ENCODE measurements at places on chromosomes 6 and 20. TPM values are rescaled to one million over a fixed set of nuclear protein-coding genes. Genes with fewer than 3 reads are reported as not detected.

DNA sequence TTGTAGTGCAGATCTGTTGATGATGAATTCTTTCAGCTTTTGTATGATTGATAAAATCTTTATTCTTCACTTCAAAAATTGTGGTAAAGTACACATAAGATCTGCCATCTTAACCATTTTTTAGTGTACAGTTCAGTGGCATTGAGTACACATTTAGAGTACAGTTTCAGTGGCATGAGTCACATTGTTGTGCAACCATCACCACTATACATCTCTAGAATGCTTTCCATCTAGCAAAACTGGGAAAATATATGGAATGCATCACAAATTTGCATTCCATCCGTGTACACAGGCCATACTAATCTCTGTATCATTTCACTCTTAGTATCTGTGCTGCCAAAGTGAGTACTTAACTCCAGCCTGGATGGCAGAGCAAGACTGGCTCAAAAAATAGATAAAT is 28.7 kb downstream of the SIRPD start:
- H3K36me3 ChIP-seq = no peaks in the 10 kb centered on the region
- no peak for DNase-seq
- no peak overlapping the region for H3K27ac ChIP-seq
- no peaks in the 10 kb centered on the region for H3K4me1 ChIP-seq
- H3K4me3 ChIP-seq = no peak overlapping the region
- H3K27me3 ChIP-seq = no peaks in the 10 kb centered on the region

GRCh38 chr6:13360671-13361540 is 32.6 kb upstream of the TBC1D7 start:
- DNase-seq = no peak
- H3K4me1 ChIP-seq = no peaks in the 10 kb centered on the region
- no peak overlapping the region for H3K27ac ChIP-seq
- no peaks in the 10 kb centered on the region for H3K27me3 ChIP-seq
- H3K4me3 ChIP-seq = no peak overlapping the region

GRCh38 chr6:34718976-34719375 is 22.4 kb upstream of the ILRUN start:
- no peak overlapping the region for H3K4me3 ChIP-seq
- DNase-seq = no peak
- H3K36me3 ChIP-seq = no peaks in the 10 kb centered on the region
- no peak overlapping the region for H3K27ac ChIP-seq

GRCh38 chr20:57559658-57560553 is 1.0 kb upstream of the PCK1 start:
- no peaks in the 10 kb centered on the region for H3K27me3 ChIP-seq
- H3K4me3 ChIP-seq = no peak overlapping the region
- peaks cover 14% of the 10 kb centered on the region for H3K4me1 ChIP-seq
- no peak overlapping the region for H3K27ac ChIP-seq
- H3K36me3 ChIP-seq = no peaks in the 10 kb centered on the region

- no peaks in the 10 kb centered on the region for H3K27me3 ChIP-seq
These were observed 373.2 kb upstream of the CNR1 start for GRCh38 chr6:88539295-88539764.

Gene IYD
- 0.40 TPM for total RNA-seq

GRCh38 chr6:26388014-26388413 is 5.1 kb downstream of the BTN2A2 start:
- H3K27me3 ChIP-seq = no peaks in the 10 kb centered on the region
- no peaks in the 10 kb centered on the region for H3K36me3 ChIP-seq
- no peaks in the 10 kb centered on the region for H3K4me1 ChIP-seq
- H3K4me3 ChIP-seq = no peak overlapping the region

Gene ULBP3
- 0.87 TPM for total RNA-seq

- H3K36me3 ChIP-seq = no peaks in the 10 kb centered on the region
- no peak overlapping the region for H3K27ac ChIP-seq
- no peaks in the 10 kb centered on the region for H3K4me1 ChIP-seq
- H3K4me3 ChIP-seq = no peak overlapping the region
These were observed 80.9 kb downstream of the DLL1 start for GRCh38 chr6:170210026-170210390.

DNA sequence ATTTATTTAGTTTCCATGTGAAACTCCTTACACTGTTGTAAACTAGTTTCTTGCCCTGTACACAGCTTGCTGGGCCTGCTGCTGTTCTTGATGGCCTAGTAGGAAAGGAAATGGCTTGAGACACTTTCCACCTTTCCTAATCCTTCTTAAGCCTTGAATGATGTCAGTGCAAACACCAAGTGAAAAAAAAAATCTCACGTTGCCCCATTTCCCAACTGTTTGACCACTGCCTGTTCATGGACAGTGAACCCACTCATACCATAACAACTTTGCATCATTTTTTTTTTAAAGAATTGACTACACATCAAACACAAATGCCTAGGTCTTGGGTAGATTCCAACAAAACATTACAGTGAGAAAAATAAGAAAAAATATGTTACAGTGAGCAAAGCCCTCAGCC is 653.6 kb upstream of the FLRT3 start:
- no peaks in the 10 kb centered on the region for H3K27me3 ChIP-seq
- no peak for DNase-seq
- H3K4me1 ChIP-seq = no peaks in the 10 kb centered on the region
- no peak overlapping the region for H3K27ac ChIP-seq

- peaks cover 8% of the 10 kb centered on the region for H3K4me1 ChIP-seq
- H3K27ac ChIP-seq = no peak overlapping the region
- no peak overlapping the region for H3K4me3 ChIP-seq
- no peaks in the 10 kb centered on the region for H3K36me3 ChIP-seq
These were observed 115.1 kb downstream of the QKI start for GRCh38 chr6:163529605-163530004.

Gene CALHM6
- 4.2 TPM for total RNA-seq

DNA sequence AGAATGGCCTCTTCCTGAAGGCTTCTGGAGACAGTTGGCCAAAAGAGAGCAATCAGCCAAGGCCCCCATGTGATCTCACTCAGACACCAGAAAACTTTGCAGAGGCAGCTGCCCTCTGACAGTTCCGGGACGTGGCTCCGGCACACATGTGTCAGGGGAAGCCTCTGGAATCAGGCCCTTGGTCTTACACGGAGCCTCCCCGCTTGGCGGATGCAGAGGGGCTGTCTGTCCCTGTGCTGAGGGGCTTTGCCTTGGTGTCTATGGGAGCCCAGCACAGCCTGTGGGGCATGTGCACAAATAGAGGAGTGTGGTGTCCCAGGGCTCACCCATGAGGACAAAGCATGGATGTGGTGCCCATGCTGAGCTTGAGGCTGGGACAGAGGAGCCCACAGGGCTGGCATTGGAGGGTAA is 13.8 kb downstream of the SIGLEC1 start:
- H3K4me3 ChIP-seq = no peak overlapping the region
- H3K4me1 ChIP-seq = no peaks in the 10 kb centered on the region
- H3K36me3 ChIP-seq = no peaks in the 10 kb centered on the region
- DNase-seq = no peak

GRCh38 chr6:162736961-162737360 is 9.2 kb downstream of the PACRG start:
- H3K27me3 ChIP-seq = no peaks in the 10 kb centered on the region
- H3K4me1 ChIP-seq = no peaks in the 10 kb centered on the region
- no peak overlapping the region for H3K4me3 ChIP-seq
- DNase-seq = no peak
- H3K36me3 ChIP-seq = no peaks in the 10 kb centered on the region

DNA sequence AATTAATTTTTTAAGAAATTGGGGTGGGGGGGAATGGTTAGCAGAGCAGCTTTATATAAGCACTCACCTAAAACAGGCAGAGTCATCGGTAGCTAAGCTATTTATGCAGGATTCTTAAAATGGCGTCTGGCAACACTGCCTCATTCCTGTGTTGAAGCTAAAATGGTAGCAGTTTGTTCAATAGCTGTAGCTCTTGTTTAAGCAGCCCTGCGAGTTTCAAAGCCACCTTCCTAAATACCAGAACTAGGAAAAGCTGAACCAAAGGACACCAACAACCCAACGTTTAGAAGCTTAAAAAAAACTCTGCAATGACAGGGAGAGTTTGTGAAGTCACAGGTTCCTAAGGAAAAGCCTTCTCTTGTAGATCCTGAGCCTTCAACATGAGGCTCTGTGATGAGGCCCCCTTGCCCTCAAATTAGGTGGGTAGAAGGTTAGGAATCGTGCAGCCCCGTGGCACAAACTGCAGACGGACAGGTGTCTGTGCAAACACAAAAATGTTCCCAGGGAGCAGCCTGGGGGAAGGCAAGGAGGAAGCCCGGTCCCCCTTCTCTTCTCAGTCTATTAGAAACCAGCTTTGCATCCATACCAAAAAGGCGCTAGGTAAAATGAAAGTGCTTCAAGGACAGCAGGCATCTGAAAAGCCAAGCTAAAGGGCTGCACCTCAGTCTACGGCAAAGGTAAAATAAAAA is 4.7 kb downstream of the ZMYND8 start:
- peak overlapping the region; percentile 79 for H3K27ac ChIP-seq
- H3K27me3 ChIP-seq = no peaks in the 10 kb centered on the region
- H3K36me3 ChIP-seq = no peaks in the 10 kb centered on the region
- peaks cover 86% of the 10 kb centered on the region for H3K4me1 ChIP-seq
- H3K4me3 ChIP-seq = no peak overlapping the region

DNA sequence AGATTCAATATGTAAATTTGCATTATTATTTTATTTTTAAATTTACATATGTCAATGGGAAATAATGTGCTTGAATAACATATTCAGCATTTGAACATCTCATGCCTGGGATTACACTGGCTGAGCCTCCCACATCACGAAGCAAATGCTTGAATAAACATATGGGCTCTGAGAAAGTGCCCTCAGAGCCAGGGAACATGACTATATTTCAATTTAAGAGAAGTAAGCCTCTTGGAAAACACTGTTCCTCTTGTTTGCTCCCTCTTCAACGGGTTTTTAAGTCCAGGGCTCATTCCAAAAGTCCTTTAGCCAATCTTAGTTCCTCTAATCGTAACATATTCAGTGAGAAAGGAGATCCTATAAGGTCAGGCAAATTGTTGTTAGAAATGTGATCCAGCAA is 122.0 kb downstream of the GMPR start:
- H3K4me3 ChIP-seq = no peak overlapping the region
- DNase-seq = no peak
- H3K36me3 ChIP-seq = no peaks in the 10 kb centered on the region
- H3K27me3 ChIP-seq = no peaks in the 10 kb centered on the region
- no peak overlapping the region for H3K27ac ChIP-seq
- no peaks in the 10 kb centered on the region for H3K4me1 ChIP-seq

- DNase-seq = no peak
- H3K36me3 ChIP-seq = no peaks in the 10 kb centered on the region
- peaks cover 4% of the 10 kb centered on the region for H3K4me1 ChIP-seq
- no peak overlapping the region for H3K27ac ChIP-seq
These were observed 22.9 kb downstream of the PTPN1 start for GRCh38 chr20:50533061-50533460.

Gene SNAP25
- total RNA-seq = 1.8 TPM

- H3K4me1 ChIP-seq = peaks cover 13% of the 10 kb centered on the region
- DNase-seq = no peak
- no peak overlapping the region for H3K4me3 ChIP-seq
- H3K36me3 ChIP-seq = no peaks in the 10 kb centered on the region
- H3K27me3 ChIP-seq = no peaks in the 10 kb centered on the region
These were observed 3.6 kb downstream of the ARMH2 start for GRCh38 chr6:24795106-24795505.

- DNase-seq = no peak
- no peak overlapping the region for H3K27ac ChIP-seq
- no peaks in the 10 kb centered on the region for H3K36me3 ChIP-seq
- peaks cover 12% of the 10 kb centered on the region for H3K4me1 ChIP-seq
- H3K4me3 ChIP-seq = no peak overlapping the region
These were observed 659.0 kb downstream of the UTRN start for GRCh38 chr6:144944106-144944505.

DNA sequence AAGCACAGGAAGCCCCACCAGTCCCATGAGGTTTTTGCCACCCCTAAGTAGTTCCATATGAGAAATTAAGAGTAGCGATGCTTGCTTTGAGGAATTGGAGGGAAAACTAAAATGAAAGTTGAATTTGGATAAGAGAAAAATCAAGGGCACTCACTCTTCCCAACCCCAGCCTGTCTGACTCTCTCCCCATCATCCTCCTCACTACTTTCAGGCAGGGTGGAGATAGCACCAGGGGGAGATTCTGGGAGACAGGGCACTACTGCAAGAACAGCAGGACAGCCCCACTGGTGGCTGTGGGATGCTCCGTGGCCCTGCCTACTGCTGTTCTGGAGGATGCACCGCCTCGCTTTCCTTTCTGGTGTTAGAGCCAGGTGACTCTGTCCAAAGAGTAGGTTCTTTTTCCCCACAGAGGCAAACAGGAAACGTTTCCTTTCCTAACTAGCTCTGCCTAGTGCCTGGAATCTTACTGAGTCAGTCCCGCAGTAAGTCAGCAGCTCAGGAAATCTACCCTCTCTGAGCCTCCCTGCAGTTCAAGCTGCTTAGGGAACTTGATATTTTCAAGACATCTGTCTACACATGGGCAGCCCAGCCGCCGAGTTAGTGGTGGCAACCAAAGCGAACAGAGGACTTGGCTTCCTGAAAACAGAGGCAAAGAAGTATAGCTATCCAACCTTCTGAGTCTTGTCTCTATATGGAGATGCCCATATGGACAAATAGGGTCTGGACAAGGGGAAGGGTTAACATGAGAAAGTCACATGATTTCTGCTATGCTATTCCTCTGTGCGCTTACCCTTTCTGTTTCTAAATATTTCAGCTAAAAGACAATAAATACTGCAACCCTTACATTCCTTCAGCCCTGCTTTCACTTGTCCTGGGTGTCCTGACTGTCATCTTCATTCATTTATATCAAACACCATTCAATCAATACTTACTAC is 11.4 kb downstream of the HLA-E start:
- H3K4me1 ChIP-seq = no peaks in the 10 kb centered on the region
- no peaks in the 10 kb centered on the region for H3K27me3 ChIP-seq
- H3K36me3 ChIP-seq = no peaks in the 10 kb centered on the region

- no peaks in the 10 kb centered on the region for H3K4me1 ChIP-seq
- H3K27me3 ChIP-seq = no peaks in the 10 kb centered on the region
- no peak for DNase-seq
- no peaks in the 10 kb centered on the region for H3K36me3 ChIP-seq
These were observed 37.9 kb downstream of the MAFB start for GRCh38 chr20:40651151-40651550.

- H3K4me3 ChIP-seq = no peak overlapping the region
- no peak for DNase-seq
- no peaks in the 10 kb centered on the region for H3K4me1 ChIP-seq
These were observed 90.8 kb upstream of the OGFRL1 start for GRCh38 chr6:71197780-71198179.

Gene SLC52A3
- 0.79 TPM for total RNA-seq

Gene GTSF1L
- total RNA-seq = not detected

Gene SLC13A3
- 7.8 TPM for total RNA-seq

GRCh38 chr6:751765-752164 is 58.8 kb upstream of the EXOC2 start:
- no peaks in the 10 kb centered on the region for H3K36me3 ChIP-seq
- no peak for DNase-seq
- no peak overlapping the region for H3K4me3 ChIP-seq
- no peaks in the 10 kb centered on the region for H3K4me1 ChIP-seq
- no peaks in the 10 kb centered on the region for H3K27me3 ChIP-seq

Gene TDRD6
- 0.55 TPM for total RNA-seq

GRCh38 chr6:56852260-56853010 is 102.5 kb upstream of the BEND6 start:
- no peaks in the 10 kb centered on the region for H3K27me3 ChIP-seq
- DNase-seq = no peak
- H3K36me3 ChIP-seq = no peaks in the 10 kb centered on the region
- H3K4me1 ChIP-seq = no peaks in the 10 kb centered on the region
- H3K27ac ChIP-seq = no peak overlapping the region

- H3K27ac ChIP-seq = no peak overlapping the region
- no peak overlapping the region for H3K4me3 ChIP-seq
- no peak for DNase-seq
- peaks cover 10% of the 10 kb centered on the region for H3K4me1 ChIP-seq
- no peaks in the 10 kb centered on the region for H3K27me3 ChIP-seq
- H3K36me3 ChIP-seq = no peaks in the 10 kb centered on the region
These were observed 37.3 kb downstream of the TFEB start for GRCh38 chr6:41697861-41698781.
